ENCODE measurements at places on chromosomes 12 and 14. TPM values are rescaled to one million over a fixed set of nuclear protein-coding genes. Genes with fewer than 3 reads are reported as not detected.

DNA sequence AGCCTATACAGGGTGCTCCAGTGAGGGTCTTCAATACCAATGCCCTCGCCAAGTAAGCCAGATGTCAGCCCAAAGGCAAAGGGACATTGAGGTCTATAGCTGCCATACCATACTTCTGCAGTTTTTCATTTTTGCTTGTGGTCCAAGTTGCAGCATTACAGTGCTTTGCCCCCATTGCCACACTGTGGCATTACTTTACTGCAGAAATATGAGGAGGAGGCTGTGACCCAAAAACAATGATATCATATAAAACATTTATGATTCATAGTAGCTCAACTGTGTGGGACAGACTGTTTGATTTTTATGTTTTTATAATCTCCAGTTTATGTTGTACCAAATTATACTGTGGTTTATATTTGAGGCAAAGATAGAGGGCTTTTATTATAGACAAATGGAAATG, 64.1 kb downstream of the KIAA0586 start:
- no peak for DNase-seq

MORN3 gene
- 0.11 TPM for total RNA-seq

DNA sequence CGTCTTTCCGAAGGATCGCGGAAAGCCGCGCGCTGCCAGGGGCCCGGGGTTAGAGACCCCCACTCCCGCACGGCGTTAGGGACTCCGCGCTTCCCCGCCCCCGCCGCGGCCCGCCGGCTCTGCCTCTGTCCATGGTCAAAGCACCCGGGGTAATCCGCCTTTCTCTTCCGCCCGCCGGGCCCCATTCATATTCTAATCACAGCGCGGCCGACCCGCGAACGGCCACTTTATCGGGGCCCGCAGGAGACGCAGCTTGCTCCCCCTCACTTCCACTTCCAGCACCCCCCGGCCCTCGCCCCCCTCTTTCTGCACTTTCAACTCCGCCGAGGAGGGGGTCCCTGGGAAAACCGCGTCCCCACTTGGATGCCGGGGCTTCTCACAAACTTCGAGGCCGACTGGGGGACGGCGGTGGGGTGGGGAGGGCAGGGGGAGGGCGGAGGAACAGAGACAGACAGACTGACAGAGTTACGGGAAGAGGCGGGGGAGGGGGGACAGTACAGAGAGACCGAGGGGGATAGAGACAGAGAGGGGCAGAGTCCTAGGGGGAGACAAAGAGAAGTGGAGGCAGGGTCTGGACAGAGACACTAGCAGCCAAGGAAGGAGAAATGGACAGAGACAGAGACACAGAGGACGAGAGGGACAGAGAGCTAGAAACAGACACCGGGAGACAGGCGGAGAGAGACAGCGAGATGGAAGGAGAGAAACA, 1.1 kb upstream of the RFX4 start:
- no peak for DNase-seq

DNA sequence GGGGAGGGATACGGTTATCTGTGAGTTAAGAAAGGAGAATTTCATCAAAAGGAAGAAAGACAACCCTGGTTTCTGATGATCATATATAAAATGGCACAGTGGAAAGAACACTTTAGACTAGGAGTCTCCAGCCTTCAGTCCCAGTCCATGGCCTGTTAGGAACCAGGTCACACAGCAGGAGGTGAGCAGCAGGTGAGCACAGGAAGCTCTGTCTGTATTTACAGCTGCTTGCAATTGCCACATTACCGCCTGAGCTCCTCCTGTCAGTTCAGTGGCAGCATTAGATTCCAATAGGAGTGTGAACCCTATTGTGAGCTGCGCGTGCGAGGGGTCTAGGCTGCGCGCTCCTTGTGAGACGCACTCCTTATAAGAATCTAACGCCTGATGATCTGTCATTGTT, 137.9 kb downstream of the BTG1 start:
- no peak for DNase-seq

- no peak for DNase-seq
Observed at GRCh38 chr12:130965214-130965613, 11.5 kb downstream of the ADGRD1 start.

GRCh38 chr14:76371066-76371465, 4.9 kb upstream of the ESRRB start:
- no peak for DNase-seq

GRCh38 chr14:67734675-67735074, 33.0 kb downstream of the RDH12 start:
- DNase-seq = no peak

DNA sequence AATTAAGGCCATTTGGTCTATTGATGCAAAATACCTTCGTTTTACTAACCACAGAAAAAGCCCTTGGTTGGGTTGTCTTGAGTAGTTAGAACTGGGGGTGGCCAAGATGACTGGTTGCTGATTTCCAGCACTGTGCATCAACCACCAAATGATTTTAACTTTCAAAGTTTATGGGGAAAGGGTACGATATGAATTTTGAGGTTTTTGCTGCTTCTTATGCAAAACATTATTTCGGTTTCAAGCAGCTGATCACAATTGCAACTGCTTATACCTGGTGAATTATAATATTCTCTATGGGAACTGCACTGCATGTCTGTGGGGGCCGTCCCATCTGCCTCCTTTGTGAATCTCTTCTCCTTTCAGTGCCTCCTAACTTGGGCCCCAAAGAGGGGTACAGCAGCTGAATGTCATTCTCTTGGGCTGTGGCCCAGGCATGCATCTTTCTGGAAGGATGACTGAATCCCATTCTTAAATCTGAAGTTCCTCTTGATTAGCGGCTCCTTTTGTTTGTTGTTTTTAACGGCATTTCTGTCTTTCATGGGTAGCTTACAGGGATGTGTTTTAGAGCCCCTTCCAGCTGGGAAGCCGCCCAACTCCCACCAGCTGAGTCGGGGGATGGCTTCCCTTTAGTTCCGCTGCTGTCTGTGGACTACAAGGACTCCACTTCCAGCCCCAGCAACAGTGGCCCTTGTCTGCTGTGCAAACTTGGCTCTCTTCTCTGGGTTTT, 479.8 kb downstream of the ZFP36L1 start:
- no peak for DNase-seq

DNA sequence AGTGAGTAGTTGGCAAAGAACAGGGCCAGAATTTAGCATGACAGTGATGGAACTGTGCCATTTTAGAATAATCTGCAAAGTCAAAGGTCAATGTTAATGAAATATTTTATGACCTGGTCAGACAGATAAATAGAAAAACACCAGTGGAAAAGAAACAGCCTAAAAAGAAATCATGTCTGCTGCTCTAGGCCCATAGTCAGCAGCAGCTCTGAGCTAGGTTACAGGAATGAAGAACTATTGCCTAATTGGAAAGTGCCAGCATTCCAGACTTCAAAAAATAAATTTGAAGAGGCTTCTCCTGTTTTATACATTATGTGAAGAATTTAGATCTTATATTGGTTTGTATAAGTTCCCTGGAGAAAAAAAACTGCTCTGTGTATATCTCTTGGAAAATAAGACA, 9.8 kb downstream of the NPC2 start:
- no peak for DNase-seq

PAX9 gene
- total RNA-seq = not detected

- no peak for DNase-seq
Observed at GRCh38 chr14:94042433-94043091, 16.4 kb downstream of the OTUB2 start.

DNA sequence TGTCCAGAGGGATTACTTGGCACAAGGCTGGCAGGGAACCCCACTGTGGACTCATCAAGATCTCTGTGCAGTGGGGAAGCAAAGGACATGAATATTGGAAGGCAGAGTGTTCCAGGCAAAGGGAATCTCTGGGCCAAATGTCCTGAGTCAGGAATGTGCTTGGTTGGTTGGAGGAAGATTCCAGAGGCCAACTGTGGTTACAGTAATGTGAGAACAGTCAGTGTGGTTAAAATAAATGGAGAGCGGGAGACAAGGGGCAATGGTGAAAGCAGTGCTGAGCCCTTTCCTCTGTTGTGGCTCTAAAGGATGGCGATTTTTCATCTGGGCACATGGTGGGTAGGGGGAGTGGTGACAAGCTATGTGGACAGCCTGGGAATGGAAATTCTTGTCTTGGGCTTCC, 948.2 kb downstream of the BCL11B start:
- no peak for DNase-seq

DNA sequence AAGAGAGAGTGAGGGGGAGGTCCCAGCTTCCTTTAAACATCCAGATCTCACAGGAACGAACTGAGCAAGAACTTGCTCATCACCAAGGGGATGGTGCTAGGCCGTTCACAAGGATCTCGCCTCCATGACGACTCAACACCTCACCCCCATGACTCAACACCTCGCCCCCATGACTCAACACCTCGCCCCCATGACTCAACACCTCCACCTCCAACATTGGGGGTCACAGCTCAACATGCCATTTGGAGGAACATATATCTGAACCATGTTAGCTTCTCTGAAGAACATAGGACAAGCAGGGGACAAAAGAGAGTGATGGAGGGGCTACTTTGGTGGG, 66.0 kb upstream of the LHX5 start:
- no peak for DNase-seq

SLCO1C1 gene
- total RNA-seq = 1.2 TPM

Measured in Right ventricle myocardium inferior (tissue), 1 donor.